Activated naive CD8-positive, alpha-beta T cell treated with anti-CD3 and anti-CD28 coated beads, Interleukin-2, amount 10 ng/mL, durations not matched to agents 7 days and 5 days (primary cell): ENCODE measurements at places on chromosomes 11 and 22. TPM values are rescaled to one million over a fixed set of nuclear protein-coding genes. Genes with fewer than 3 reads are reported as not detected.

GRCh38 chr11:31106968-31107576 lies 262.5 kb downstream of the DCDC1 start:
- DNase-seq, result peak; percentile 36

GRCh38 chr11:134414766-134415765 lies 3.0 kb upstream of the B3GAT1 start:
- no peak for DNase-seq

- DNase-seq, result no peak
Observed at GRCh38 chr11:4464216-4465159, 15.4 kb downstream of the OR52K2 start.

Gene TH
- not detected for total RNA-seq

- no peak for DNase-seq
Observed at GRCh38 chr22:45534339-45535192, 31.9 kb downstream of the FBLN1 start.

DNA sequence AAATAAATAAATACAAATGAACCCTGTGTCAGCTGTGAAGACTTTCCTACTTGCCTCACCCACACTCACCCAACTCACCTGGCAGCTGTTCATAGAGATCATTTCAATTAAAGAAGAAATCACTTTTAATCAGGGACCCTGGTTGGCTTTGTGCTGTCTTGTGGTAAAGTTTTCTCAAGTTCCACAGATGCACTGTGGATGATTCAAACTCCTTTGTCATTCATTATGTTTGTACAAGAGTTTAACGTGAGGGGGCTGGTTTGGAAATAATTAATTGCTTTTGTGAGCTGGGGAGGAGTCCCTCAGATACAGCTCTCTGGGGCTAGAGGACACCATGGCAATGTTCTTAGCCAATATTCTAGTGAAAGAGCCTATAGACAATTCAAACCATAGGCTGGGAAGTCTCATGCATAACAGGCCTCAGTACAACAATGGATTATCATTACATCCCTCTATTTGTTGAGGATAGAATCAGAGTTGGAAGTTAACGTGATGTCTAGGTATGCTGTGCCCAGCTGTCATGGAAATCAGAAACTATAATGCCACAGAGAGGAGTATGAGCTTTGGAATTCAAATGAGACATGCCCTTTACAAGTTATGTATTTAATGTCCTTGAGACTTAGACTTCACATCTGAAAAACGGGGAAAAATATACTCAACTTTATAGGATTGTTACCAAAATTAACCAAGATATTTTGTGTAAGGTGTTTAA lies 698.5 kb downstream of the KCNA4 start:
- DNase-seq, result no peak

DNA sequence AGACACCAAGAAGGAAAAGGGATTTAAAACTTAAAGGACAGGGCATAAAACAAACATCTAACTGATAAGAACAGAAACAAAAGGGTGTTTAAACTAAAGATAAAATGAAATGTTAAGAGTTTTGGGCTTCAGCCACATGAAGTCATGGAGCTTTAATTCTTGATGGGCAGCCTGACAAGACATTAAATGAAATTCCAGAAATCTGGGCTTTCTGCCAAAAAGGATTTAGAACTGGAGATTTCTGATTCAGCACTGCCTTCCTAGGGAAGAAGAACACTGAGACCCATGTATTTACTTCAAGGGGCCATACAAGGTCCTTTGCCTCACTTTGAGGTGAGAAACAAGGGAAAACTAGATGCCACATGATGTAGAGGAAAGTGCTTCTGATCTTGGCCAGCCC lies 355.9 kb upstream of the RAG2 start:
- DNase-seq, result no peak

GRCh38 chr11:69615545-69616278 lies 25.2 kb upstream of the CCND1 start:
- no peak for DNase-seq

GRCh38 chr11:68968306-68969250 lies 12.2 kb downstream of the MRGPRD start:
- DNase-seq, result no peak

Gene MYEOV
- not detected for total RNA-seq

DNA sequence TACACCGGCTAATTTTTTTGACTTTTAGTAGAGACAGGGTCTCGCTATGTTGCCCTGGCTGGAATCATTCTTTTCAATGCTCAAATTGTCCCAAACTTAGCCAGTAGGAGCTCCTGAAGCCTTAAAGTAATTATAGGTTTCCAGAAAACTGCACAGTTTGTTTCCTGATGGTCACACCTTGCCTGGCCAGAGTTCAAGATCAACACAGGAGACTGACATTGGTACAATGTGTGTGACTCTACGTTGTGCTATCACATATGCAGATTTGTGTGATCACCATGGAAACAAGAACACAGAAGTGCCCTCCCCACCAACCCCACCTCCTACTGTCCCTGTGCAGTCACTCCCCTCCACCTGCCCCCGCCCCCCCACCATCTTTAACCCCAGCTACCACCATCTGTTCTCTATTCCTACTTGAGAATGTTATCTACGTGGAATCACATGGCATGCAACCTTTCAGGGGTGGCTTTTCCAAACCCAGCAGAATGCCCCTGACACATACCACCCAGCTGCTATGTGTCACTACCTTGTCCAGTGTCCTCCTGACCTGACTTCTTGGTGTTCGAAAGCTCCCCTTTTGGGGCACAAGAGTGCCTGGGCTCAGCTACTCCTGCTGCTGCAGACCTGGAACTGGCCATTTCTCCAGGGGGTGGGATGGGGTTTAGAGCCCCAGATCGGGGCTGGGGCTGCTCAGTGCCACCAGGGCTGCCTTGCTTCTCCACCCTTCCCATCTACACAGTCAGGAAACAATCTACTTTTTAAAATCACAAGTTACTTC lies 6.1 kb upstream of the NAP1L4 start:
- DNase-seq, result no peak

Gene RAG2
- total RNA-seq, result not detected

- no peak for DNase-seq
Observed at GRCh38 chr11:85886089-85887056, 31.2 kb downstream of the CCDC83 start.

Gene ARHGAP42
- not detected for total RNA-seq

GRCh38 chr11:105152560-105152959 lies 13.0 kb upstream of the CARD18 start:
- DNase-seq, result no peak

GRCh38 chr11:126355324-126355925 lies at the start of gene ST3GAL4:
Gene ST3GAL4 (plus strand): TSS chr11:126355686. CDS start chr11:126406156, 50,470 bp downstream.
- DNase-seq, result peak; percentile 79

Gene PPME1
- total RNA-seq, result 29.7 TPM

Gene PDGFB
- 7.9 TPM for total RNA-seq

Gene SCN3B
- not detected for total RNA-seq

GRCh38 chr11:75553889-75554257 lies 8.2 kb upstream of the SERPINH1 start:
- DNase-seq, result no peak

Gene YPEL4
- 7.1 TPM for total RNA-seq

DNA sequence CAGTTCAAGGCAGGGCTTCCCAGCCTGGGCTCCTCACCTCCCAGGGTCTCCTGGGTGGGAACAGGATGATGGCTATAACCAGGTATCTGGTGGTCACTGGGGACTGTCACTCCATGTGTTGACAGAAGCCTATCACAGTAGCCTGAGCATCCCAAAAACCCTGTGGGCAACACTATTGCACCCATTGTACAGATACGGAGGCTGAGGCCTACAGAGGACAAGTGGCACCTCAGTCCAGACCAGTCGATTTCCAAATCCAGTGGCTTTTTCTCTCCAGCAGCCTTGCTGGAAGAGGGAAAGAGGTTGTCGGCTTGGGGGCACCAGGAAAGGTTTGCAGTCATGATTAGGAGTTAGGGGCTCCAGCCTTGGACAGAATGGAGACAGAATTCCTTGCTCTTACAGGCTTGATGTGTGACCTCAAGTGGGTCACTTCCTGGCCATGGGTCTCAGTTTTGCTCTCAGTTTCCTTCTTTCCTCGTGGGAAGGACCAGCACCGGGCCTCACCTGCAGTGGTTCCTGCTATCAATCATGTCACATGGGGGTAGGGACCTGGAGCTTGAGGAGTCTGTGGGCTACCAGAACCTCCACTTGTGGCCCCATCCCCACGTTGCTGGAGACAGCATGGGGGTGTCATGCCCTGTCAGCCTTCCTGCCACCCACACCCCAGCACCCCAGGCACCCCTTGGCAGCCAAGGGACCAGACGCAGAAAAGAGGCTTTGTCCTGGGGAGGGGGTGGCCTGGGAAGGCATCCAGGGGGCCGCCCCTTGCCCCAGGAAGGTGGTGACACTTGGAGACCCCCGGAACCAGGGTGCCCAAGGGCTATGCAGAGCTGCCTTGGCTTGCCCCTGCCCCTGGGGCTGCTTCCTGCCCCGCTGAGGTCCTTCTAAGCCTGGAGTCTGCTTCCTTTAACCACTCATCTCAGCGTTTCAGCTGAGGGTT lies 2.1 kb downstream of the EMID1 start:
- DNase-seq, result no peak

DNA sequence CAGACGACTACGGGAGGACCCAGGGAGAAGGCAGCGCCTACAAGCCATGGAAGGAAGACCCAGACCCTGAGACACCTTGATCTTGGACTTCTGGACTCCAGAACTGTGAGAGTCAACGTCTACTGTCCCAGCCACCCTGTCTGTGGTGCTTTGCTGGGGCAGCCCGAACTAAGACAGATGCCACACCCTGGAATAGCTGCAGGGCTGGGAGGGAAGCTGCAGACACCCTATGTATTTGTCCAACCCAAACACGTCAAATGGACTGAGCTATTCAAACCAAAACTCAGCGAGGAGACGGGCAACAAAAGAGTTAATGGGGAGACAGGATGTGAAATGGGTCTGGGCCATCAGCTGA lies 169.3 kb downstream of the CTTN start:
- DNase-seq, result no peak

Gene MMP13
- not detected for total RNA-seq

DNA sequence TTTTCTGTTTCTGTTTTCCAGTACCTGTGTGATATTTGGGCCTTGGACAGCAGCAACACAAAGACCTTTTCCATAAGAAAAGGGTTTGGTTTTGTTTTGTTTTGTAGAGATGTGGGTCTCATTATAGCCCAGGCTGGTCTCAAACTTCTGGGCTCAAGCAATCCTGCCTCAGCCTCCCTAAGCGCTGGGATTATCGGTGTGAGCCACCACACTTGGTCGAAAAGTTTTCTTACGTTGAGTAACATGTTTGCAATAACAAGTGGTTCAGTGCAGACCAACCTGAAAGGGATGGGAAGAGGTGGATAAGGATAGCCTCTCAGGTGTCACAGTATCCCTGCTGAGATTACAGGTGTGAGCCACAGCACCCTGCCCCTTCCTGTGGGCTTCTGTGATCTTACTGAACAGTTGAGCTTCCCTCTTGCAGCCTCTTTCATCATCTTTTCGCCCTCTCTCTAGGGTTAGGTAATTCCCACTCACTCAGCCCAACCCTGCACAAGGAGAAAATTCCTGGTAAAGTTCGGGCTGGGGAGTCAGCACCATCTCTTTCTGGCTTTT lies 3.5 kb upstream of the MRPL48 start:
- no peak for DNase-seq

DNA sequence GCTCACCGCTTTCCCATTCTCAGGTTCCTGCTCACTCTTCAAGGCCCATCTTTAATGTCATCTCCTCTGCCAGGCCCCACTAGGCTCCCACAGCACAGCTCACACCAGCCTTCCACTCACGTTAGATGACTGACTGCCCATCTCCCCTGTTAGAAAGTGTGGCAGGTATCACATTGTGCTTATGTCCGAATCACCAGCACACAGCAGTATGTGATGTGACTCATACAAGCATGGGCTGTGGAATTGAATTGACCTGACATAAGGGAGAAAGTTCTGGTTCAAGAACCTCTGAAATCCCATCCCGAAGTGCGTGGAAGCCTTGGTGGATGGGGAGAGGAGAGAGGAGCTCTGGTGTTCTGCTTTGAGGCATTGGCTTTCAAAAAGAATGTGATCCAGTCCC lies 6.5 kb downstream of the VSTM5 start:
- no peak for DNase-seq

DNA sequence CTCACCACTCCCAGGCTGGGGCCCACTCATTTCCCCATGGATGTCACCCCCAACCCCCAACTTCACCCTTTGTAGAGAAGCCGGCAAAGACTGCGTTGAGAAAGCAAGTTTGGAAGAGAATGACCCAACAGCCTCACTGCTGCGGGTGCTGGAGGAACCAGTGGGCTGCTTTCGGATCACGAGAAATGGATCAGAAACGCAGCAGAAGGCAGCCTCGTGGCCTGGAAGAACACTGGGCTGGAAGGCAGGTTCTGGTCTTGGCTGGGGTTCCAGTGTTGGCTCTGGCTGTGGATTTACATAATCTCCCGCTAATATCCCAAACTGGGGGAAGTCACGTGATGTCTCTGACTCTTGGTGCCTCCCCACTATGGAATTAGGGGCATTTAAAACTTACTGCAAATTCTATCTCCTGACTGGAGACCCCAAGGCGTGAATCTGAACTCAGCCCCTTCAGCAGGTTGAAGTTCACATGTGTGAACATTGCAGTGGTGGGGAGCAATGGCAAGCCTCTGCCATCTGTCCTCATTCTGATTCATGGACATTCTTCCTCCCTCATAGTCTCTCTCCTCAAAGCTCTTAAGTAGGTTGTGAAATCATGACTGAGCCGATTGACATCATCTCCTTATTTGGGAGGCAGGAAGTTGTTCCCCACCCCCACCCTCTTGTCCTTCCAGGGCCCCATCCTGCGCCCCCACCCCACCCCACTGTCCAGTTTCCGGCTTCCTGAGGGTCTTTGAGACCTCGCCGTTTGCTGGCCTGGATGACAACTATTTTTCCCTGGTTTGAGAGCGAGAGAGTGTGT lies 37.0 kb upstream of the TIMP3 start:
- no peak for DNase-seq

GRCh38 chr11:68141246-68142027 lies 20.2 kb upstream of the CHKA start:
- DNase-seq, result peak; percentile 26

Gene RAG1
- 0.14 TPM for total RNA-seq

DNA sequence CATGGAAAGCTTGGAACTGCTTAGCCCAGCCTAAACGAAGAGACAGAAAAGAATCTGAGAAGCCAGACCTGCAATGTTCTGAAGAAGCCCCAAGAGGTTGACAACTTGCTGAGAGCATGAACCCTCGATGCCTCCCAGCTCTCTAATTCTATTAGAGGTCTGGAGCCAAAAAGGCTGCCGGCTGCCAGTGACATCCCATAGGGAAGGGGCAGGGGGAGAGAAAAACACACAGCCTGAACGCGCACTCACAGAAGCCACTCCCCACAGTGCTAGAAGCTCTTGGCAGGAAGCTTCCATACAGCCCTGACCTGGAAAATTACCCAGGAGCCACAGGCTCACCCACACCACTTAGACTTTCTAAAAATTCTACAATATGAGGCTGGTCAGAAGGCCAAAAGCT lies 18.3 kb downstream of the POLDIP3 start:
- no peak for DNase-seq

- DNase-seq, result no peak
Observed at GRCh38 chr11:13649619-13650018, 18.8 kb upstream of the FAR1 start.

Gene PRR33
- not detected for total RNA-seq

DNA sequence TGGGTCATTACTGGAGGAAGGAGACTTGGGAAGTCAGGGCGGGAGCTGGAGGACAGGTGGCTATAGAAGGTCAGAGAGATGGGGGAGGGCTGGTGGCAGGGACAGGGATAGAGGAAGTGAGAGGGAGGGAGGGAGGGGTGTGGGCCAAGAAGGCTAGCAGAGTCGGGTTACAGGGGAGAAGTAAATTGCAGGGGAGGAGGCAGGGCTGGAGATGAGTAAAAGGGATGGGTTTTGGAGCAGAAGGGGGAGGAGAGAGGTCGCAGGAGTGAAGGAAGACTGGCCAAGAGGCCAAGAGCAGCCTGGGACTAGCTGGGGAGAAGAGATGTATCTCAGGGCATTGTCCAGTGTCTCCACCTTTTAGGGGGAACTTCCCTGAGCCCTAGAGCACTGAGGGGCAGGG lies 33.0 kb downstream of the LRRC10B start:
- DNase-seq, result no peak
